ENCODE measurements at places on chromosomes 4 and X.

DNA sequence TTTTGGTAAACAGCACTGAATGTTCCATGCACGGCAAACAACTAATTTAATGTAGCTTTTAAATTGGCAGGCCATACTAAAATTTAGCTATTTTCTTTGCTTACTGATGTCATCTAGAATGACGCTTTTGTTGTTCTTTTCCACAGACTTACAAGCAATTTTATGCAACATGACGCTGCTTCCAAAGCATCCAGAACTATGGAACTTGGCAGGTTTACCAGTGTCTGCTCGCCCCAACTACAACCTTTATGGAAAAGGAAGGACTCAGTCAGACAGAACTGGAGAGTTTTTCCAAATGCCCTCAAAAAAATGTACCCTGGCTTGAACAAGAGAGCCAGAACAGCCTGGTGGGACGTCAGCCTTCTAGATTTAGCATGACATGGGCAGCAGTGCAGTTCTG lies 58.7 kb downstream of the ANOS1 start:
- DNase-seq: no peak

- no peak for DNase-seq
Measured at GRCh38 chr4:2258091-2259035, 3.5 kb downstream of the MXD4 start.

DNA sequence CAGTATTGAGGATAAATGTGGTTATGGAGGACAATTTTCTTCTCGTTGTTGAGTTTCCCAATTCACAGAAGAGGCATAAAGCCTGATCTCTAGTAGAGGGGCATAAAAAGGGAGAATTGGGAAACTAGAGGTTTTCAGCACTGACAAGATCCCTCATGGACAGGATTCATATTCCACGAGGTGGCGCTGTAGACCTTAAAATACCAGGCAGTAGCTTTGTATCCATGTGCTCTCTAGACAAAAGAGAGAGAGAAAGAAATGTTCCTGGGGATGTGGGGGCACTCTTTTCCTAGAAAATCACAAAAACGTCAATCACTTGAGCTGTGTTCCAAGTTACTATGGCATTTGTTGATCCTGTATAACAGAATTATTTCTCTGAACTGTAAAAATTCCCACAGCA lies 128.3 kb downstream of the MAGEE1 start:
- DNase-seq: no peak

DNA sequence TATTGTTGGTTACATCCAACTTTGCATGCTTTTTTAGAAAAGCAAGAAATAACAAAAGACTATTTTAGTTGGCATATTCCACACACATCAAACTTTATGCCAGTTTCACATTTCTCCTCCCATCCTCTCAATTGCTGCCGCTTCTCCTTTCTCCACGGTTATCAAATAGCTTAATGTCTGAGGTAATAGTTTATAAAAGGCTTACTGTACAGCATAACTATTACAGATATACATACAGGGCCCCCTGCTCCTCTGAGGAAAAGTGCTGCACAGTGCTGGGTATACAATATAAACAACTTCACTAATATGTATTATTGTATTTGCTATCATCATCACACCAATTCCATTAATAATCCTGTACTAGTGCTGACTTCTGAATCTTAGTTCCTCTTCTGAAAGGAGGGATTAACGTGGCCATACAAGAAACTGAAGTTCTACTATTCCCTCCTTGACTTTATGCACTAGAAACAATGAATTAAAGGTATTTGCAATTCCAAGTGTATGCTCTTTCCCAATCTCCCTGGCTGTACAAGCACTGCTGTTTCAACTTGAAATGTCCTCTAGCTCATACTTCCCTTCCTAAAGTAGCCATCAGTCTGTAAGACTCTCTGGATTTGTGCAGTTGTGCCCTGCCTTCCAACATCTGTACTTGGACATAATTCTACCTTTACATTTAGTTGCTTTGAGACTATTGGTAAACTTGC lies 2.5 kb downstream of the CCNI start:
- DNase-seq: no peak

DNA sequence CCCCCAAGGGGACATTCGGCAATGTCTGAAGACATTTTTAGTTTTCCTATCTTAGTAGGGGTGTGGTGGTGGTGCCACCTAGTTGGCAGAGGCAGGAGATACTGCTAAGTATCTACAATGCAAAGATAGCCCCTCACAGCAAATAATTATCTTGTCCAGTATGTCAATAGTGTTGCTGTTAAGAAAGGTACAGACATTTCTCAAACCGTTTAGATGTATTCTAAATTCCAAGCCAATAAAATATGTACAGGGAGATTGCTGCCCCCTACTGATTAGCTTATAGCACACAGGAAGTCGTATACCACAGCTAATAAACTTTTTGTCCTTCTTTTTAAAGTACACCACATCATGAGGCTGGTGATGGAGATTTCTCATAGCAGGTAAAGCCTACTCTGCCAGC lies 260.5 kb downstream of the TMA16 start:
- peak; percentile 5 for DNase-seq

DNA sequence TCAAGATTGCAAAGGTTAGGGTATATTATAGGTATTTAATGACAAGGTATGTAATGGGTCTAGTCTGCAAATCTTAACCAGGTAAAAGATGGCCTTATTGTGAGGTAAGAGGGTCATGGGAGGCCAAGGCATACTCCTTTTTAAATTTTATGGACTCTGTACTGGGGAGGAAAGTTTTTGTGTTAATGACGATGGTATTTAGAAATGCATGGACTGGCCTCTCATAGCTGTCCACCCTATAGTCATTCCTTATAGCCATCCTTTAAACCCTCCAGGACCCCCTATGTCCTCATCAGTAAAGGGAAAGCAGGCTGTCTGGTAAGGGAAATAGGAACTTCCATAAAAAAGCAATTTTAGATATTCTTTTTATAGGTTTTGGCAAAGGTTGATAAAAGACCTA lies 1.5 kb downstream of the AIMP1 start:
- DNase-seq: no peak

GRCh38 chr4:96262057-96262456 lies 422.2 kb downstream of the PDHA2 start:
- DNase-seq: no peak

Measured in stimulated activated naive CD4-positive, alpha-beta T cell (primary cell).